ENCODE measurements at places on chromosomes 5 and 9.

- DNase-seq = no peak
Observed at GRCh38 chr9:138075496-138075895, 197.9 kb downstream of the CACNA1B start.

DNA sequence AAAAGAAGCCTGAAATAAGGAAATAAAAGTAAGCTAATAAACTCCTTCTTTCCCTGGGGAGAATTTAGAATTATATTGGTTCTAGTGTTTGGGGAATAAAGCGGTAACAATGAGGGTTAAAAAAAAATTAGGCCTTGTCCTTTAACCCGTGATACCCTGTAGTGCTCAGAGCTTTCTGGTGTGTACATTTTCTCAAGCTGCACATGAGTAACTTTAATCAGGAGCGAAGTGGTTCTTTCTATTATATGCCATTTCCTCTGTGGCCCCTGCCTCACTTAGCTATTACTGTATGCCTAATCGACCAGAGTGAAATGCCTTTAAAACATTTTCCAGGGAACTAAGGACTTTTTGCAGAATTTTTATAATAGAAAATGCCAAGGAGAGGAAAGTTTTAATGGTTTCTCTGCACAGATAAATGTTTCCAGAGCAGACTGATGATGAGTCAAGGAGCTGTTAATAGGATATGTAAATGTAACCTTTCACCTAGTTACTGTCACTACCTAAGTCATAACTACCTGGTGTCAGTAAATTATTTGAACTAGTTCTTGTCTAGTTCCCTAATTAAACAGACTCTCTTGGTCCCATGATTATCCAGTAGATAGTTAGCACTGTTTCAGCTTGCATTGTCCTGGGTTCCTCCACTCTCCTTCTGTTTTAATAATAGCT, 7.6 kb downstream of the PAM start:
- no peak for DNase-seq

GRCh38 chr9:592225-592624, 249.3 kb upstream of the DMRT1 start:
- no peak for DNase-seq

DNA sequence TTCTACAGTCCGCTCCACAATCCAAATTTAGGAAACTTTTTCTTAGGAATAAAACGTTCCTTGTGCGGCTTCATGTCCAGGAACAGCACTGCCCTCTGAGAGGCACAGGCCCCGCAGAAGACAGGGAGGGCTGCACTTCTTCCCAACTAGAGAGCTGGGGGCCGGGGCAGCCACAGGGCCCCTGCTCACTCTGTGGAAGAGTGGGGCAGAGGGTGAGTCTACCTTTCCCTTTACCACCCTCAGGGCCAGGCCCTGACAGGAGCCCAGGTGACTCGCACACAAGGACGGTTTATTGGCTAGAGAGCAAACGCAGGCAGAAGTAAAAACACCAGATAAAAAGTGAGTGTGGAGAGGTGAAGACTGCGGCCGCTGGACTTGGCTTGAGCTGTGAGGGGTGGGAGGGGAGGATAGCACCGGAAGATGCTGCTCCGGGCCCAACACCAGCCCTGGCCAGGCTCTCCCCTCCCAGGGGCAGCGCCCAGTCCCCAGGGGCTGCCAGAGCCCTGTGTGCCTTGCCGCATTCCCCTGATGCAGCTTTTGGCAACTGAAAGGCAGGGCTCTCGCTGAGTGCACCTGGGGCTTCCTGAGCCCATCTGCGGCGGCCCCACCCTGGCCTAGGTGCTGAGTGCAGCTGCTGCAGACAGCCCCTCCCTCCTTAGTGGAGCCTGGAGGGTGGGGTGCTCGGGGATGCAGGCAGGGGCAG, 20.2 kb downstream of the SH3GLB2 start:
- DNase-seq = no peak

DNA sequence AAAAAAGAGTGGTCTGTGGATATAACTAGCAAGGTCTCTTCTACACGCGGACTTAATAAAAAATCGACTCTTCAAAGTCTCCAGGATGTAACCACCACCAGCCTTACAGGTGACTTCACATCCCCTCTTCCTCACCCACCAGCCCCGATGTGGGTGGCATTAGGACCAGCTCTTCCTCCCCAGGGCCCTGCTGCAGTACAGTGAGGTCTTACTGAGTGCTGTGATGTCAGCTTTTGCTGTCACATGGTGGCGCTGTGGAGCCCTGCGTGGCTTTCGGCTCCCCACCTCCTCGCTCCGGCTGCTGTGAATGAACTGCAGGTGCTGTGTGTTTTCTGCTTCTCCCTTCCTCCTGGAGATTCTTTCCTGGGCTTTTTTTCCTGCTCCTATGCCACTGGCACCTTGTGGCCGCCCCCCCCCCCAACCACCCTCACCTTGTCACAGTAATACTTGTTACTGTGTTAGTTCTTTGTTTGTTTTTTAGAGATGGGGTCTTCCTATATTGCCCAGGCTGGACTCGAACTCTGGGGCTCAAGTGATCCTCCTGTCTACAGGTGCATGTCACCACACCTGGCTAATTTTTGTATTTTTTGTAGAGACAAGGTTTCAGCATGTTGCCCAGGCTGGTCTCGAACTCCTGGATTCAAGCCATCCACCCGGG, 15.8 kb upstream of the RAPGEF1 start:
- DNase-seq = peak; percentile 64

- DNase-seq = no peak
Observed at GRCh38 chr5:133962801-133963476, 5.5 kb downstream of the C5orf15 start.

GRCh38 chr9:100100146-100100667, 1.2 kb downstream of the INVS start:
- no peak for DNase-seq

GRCh38 chr9:34158362-34158869, 20.4 kb upstream of the UBAP1 start:
- DNase-seq = no peak

DNA sequence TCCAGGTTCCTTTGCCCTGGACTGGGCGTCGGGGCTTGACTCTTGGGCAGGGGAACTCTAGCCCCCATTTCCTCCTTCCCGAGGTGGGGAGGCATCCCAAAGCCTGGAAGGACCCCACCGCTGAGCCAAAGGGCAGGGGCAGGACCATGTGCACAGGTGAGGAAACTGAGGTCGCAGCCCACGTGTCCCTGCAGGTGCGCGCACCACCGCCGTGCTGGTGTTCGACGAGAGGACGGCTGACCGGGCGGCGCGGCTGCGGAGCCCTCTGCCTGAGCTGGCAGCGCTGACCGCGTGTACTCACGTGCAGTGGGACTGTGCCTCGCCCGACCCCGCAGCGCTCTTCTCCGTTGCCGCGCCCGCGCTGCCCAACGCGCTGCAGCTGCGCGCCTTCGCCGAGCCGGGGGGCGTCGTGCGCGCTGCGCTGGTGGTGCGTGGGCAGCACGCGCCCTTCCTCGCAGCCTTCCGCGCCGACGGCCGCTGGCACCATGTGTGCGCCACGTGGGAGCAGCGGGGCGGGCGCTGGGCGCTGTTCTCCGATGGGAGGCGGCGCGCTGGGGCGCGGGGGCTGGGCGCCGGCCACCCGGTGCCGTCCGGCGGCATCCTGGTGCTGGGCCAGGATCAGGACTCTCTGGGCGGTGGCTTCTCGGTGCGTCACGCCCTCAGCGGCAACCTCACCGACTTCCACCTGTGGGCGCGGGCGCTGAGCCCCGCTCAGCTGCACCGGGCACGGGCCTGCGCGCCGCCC, 2.8 kb downstream of the ADGRD2 start:
- DNase-seq = no peak

GRCh38 chr5:42691413-42691937, 65.1 kb upstream of the CCDC152 start:
- no peak for DNase-seq

DNA sequence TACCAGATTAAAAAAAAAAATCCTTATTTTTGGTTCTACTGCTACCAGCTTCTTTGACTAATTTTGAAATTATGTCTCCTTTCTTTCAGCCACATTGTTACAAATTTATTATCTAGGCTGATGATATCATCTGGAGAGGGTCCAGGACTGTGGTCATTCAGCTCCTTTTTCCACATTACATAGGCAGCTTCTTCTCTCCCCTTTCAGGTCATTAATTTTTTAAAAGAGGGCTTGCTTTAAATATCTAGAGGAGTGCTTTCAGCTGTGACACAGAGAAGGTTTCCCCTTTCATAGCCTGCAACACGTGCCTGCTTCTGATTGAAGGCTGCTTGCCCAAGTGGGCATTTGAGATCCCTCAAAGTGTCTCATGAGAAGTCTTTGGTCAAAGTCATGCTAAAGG, 155.7 kb upstream of the PAPPA start:
- no peak for DNase-seq

- no peak for DNase-seq
Observed at GRCh38 chr9:18707061-18707461, 233.1 kb downstream of the ADAMTSL1 start.

GRCh38 chr9:128529191-128529590, 23.2 kb upstream of the SPTAN1 start:
- DNase-seq = no peak

DNA sequence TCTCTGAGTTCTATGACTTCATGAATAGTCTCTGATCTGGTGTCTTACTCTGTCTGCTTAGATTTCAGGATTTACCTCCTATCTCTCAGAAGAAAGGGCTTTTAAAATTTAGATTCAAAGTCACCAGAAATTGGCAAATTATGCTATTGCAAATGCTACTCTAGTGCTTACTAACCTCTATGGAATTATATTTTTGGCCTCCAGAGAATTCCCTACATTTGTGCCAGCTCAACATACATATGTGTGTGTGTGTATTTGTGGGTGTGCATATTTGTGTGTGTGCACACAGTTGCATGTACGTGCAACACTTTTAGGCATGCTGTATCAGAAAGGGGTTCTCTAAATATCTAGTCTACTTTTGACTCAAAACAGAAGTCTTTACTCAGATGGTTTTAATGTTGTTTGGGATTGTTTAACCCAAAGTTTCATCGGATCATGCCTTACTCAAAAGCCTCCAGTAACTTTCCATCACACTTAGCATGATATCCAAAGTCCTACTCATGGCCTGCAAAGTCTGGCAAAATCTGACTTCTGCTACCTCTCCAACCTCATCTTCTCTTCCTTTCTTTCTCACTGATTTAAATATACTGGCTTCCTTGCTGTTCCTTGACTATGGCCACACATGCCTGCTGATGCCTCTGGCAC, 147.6 kb upstream of the NR3C1 start:
- no peak for DNase-seq

DNA sequence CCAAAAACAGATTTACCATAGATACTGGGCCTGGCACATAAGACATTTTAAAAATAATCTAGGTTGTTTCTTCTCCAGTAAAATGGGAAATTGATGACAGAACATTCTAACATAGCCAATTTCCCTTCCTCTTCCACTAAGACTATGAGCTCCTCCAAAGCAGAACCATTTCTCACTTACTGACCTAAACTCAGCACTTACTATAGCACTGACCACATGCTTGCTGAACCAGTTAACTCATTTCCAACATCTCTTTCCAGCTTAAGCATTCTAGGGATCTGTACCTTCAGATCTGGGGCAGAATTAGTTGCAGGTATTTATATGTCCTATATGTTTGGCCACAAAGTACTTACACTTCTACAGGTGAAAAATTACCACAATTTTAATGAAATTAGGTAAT, 58.9 kb downstream of the TTC39B start:
- no peak for DNase-seq

GRCh38 chr5:103375350-103375749, 116.8 kb downstream of the MACIR start:
- DNase-seq = no peak

DNA sequence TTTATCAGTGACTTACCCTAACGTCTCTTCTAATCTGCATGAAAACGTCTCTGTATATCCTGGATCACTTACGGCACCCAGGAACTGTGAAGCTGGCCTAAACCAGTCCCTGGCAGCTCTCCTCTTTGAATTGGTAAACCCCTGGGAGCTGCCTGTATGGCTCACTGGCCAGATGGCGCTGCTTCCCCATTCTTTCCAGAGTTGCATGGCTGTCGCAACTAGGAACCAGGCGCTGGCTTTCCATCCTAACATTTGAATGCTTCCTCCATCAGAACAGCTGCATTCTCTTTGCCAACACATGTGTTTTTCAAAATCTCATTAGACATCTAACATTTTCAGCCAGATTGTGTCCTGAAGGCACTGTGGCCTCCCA, 8.0 kb upstream of the PCA3 start:
- DNase-seq = peak; percentile 84

DNA sequence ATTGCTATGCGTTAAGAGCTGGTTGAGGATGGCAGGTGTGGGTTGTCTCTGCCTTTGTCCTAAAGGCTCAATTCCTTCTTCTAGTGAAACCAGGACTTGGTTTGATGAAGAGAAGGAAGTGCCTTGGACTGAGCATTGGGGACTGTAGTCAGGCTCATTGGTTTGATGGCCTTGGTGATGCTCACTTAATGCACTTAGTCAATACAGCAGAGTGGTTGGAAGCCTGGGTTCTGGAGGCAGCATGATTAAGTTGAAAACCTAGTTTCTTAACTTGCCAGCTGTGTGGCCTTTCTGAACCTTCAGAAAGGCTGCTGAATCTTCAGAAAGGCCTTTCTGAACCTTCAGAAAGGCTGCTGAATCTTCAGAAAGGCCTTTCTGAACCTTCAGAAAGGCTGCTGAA, 52.4 kb downstream of the PTTG1 start:
- no peak for DNase-seq

- DNase-seq = no peak
Observed at GRCh38 chr5:138565100-138565821, 9.9 kb downstream of the HSPA9 start.

DNA sequence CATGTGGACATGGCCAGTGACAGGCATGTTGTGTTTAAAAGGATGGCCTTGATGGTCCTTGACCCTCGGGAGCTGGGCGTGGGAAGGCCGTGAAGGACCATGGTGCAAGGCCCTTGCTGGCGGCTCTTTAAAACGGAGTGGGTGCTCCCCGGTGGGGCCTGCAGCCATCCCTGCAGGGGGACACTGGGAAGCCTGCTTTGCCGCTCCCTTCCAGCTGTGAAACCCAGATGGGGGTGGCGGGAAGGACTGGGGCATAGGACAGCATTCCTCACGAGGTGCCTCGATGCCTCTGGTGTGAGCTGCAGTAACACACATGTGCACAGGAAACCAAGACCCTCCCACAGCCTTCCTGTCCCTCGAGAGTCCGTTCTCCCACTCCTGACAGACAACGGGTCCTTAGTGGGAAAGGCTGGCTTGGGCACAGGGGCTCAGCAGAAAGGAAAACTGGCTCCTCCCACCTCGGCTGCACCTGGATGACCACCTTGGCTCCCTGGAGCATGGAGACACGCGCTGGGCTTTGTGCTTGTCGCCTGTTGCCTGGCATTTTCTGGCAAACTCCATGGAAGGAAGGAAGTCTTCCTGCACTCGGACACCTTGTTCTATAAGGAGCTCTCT, 30.3 kb upstream of the IRX4 start:
- no peak for DNase-seq

- no peak for DNase-seq
Observed at GRCh38 chr5:118679264-118679940, 308.9 kb downstream of the DTWD2 start.

- no peak for DNase-seq
Observed at GRCh38 chr9:85142496-85142911, 473.0 kb downstream of the NTRK2 start.

DNA sequence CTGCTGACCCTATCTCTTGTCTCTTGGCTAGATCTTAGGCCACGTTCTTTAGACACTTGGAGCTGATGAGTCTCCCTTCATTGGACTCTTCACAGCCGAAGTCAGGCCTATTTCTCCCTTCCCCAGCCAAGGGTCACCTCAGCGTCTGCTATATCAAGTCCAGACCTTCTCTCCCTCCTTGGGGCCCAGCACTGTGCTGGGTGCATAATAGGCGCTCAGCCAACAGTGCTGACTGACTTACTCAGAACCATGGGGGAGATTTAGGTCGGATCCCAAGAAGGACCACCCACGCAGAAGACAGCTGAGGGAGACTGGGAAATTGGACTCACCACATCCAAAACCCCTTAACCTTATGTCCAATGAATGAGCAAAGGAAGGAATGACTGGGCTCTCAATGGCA, 5.6 kb upstream of the AMBP start:
- no peak for DNase-seq
